ENCODE measurements at places on chromosomes 2 and 18. TPM values are rescaled to one million over a fixed set of nuclear protein-coding genes. Genes with fewer than 3 reads are reported as not detected.

The PROKR1 gene
- total RNA-seq = not detected

The SFTPB gene
- not detected for total RNA-seq

GRCh38 chr2:150003544-150003943, 416.0 kb upstream of the MMADHC start:
- no peak overlapping the region for H3K27ac ChIP-seq
- H3K27me3 ChIP-seq = no peaks in the 10 kb centered on the region
- DNase-seq = no peak
- no peak overlapping the region for H3K4me3 ChIP-seq

- no peak for DNase-seq
- no peak overlapping the region for H3K4me3 ChIP-seq
- no peaks in the 10 kb centered on the region for H3K36me3 ChIP-seq
- no peak overlapping the region for H3K27ac ChIP-seq
Observed at GRCh38 chr2:23452853-23453420, 68.0 kb downstream of the KLHL29 start.

- H3K4me1 ChIP-seq = no peaks in the 10 kb centered on the region
- no peaks in the 10 kb centered on the region for H3K36me3 ChIP-seq
- no peak overlapping the region for H3K4me3 ChIP-seq
- no peaks in the 10 kb centered on the region for H3K27me3 ChIP-seq
- no peak overlapping the region for H3K27ac ChIP-seq
Observed at GRCh38 chr2:226898121-226898520, 62.3 kb downstream of the RHBDD1 start.

Data from esophagus squamous epithelium (tissue), 5 donors.